Esophagus squamous epithelium (tissue), 5 donors: ENCODE measurements at places on chromosomes 2 and 18.

- DNase-seq, result no peak
Observed at GRCh38 chr2:224163566-224164307, 124.7 kb upstream of the SERPINE2 start.

- DNase-seq, result no peak
Observed at GRCh38 chr2:108787216-108787541, 608 bp downstream of the CCDC138 start.

- DNase-seq, result no peak
Observed at GRCh38 chr2:54054271-54054670, 61.1 kb upstream of the ACYP2 start.

DNA sequence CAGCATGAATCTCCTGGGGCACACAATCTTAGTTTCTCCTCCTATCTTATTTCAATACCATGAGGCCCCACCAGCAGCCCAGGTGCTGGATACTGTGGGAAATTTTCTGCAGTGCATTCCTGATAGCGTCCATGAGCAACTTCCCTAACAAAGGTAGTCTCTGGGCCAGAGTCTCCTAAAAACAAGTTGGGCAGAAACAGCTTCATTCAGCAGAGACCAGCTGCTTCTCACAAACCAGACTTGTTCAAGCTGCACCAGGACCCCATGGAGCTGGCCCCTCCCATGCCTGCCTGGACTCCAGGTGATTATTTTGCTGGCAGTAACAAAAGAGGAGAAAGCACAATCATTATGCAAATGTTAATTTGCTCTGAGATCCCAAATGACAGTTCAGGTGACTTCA lies 31.4 kb downstream of the MYO5B start:
- DNase-seq, result no peak
